ENCODE measurements at places on chromosomes 7 and 10.
A peak's percentile ranks its signal among the peaks of the same experiment; 100 is the strongest.

DNA sequence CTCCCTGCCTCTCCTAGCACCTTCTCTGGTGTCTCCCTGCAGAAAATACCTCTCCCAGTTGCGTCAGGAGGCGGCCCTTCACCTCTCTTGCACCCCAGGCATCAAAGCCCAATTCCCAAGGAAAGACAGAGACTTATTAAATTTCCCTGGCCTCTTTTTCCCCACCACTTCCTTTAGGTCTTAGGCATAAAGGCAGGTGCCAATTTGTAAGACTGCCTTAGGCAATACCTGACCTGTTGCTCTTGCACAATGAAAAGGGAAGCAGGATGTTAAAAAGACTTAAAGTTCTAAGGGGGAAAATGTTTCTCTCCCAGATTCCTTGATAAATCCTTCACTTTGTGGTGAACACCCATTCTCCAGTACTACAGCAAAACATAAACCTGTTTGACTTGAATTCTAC is 186.7 kb downstream of the SLC25A13 start:
- peak; percentile 24 for DNase-seq

DNA sequence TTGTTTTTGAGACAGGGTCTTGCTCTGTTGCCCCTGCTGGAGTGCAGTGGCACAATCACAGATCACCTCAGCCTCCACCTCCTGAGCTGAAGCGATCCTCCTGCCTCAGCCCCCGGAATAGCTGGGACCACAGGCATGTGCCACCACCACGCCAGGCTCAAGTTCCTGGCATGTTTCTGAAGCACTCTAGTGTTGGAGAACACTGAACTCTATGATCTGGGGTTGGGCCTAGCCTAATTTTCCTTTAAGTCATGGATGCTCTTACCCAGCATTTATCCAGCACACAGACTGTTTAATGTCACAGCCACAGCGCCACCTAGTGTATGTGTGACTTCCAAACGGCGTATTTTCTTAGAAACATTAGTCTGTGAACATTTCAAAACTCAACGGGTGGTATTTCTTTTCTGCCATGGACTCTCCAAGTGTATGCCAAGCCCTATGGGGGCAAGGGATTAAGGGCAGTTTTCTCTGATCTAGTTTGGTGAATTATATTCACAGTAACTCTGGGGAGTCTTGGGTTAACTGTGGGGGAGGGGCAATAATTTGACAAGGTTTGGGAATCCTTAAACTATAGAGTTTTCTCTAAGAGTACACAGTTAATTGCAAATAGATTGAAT is 91.8 kb downstream of the CREM start:
- DNase-seq, result peak; percentile 73

DNA sequence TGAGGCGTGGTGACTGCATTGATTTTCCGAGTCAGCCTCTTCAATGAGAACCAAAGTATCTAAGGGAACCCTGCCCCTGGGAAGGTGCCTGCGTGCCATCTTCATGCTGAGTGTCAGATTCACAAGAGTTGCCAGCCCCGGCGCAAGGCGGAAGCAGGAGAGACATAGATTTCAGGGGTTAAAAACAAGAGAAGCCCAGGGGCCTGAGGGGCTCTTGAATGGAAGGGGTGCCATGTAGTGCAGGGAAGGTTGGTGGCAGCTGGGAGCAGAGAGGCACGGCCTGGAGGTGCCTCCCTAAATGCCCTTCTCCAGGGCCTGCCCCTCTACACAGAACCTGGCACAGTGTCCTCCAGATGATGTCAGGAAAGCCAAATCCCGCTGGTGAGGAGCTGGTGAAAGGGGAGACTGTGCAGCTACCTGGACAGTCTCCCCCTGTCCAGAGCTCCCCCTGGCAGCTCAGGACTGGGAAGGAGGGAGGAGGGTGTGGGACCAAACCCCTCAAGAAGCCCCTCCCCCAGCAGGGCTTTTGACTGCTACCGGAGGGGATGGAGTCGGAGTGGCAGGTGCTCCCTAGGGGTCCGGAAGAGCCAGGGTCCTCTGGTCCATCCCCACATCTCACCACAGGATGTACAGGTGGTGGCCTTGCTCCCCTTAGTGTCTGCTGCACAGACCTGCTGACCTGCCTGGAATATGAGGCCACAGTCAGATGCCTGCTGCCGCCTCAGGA is 137.9 kb downstream of the TCERG1L start:
- no peak for DNase-seq

- DNase-seq, result no peak
Measured at GRCh38 chr10:72333112-72334015, 21.4 kb downstream of the DNAJB12 start.

DNA sequence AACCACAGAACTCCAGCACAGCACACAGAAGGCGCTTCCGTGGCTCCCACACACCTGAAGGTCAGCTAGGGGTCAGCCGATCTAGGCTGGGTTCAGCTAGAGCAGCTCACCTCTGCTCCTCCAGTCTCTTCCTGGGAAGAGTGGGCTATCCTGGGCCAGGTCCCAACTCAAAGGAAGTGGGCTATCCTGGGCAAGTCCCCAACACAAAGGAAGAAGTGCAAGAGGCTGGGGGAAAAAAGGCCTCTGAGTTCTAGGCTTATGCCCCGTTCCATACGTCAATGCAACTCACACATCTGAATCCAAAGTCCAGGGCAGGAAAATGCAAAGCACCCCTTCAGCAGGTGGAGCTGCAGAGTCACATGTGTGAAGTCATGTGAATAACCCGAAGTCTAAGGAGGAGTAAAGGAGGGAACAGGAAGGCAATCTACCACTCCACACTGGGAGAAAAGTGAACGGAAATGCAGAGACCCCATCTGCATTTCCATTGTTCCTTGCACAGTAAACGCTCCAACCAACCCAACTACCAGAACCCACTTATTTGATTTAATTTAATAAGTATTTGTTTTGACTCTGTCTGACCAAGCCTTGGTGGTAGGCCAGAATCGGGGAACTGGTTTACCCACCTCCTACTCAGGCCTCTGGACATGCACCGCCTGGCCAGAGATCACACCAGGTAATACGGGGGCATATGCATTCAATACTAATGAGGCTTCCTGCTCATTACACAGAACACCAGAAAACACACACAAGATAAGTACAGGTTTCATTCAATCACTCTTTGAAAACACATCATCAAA is 95.5 kb upstream of the RNF32 start:
- DNase-seq, result no peak

DNA sequence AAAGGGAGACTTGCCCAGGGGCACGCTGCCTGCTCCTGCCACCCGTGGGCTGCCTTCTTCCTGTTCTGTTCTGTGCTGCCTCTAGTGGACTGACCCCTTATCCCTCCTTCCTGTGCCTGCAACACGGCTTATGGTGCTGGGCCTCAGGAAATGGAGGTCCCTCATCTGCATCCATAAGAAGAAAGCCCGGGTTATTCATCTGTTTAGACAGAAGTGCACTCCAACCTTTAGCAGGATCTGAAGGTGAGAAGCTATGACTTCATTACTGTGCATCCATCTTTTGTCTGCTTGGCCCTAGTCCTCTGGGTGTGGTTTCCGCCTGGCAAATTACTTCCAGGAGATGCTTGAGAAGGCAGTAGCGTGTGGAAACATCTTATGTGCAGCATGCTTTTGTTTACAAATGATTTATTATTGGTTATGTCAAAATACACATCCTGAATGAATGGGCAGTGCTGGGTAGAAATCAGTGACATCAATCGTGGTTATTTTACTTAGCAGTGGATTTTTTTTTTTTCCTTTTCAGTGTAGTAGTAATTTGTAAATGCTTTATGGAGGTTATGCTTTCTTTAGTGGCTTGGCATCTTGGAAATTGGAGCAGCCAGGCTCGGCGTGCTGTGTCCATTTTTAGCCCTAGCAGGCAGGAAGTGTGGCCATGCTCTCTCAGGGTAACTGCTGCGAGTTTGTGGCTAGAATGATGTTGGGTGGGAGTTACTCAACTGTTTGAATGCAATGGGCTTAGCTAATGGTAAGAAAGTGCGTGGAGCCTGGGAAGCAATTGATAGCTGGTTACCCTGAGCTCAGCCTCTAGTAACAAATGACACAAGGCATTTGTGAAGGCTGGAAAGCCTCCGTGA is 12.7 kb downstream of the PTPRE start:
- DNase-seq, result peak; percentile 82

- no peak for DNase-seq
Measured at GRCh38 chr10:119705434-119705831, 20.4 kb upstream of the INPP5F start.

DNA sequence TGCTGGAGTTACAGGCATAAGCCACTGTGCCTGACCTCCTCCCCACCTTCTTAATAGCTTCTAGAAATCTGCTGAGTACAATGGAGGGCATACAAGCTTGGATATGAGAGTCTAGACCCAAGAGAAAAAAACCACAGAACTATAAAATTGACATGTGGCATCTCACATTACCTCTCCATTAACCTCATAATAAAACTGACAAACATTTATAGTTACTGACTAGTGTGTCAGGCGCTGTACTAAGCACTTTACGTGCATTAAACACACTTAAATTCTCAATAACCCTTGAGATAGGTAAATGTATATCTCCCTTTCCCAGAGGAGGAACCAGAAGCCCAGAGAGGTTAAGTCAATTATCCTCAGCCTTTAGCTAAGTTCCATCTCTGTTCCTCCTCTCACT is 300.5 kb upstream of the MYO3A start:
- DNase-seq, result no peak

GRCh38 chr10:95906677-95907455 is 909 bp upstream of the CC2D2B start:
- peak; percentile 67 for DNase-seq

- DNase-seq, result no peak
Measured at GRCh38 chr7:66907731-66908130, 13.3 kb upstream of the TMEM248 start.

DNA sequence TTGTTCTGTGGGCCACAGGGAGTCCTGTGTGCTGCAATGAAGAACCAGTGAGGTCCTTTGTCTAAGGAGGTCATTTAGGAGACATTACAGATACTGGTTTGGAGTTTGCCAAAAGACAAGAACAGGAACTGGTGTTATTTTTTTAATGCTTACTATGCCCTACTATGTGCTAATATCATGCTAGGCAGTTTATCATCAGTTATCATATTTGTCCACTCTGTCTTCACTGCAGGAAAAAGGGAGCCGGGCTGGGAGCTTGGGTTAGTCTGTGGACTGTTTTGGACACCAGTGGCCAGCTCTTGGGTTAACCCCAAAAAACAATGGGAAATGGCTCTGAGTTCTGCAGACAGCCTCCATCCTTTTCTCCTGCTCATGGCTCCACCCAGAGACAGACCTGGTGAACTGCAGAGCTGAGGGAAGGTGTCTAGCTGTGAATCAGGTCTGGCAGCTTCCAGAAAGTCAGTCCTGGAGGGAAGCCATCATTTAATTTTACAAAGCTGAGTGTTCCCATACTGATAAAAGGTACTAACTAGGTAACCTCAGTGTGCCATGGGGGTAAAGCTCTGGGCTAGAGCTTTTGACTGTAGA is 101.2 kb upstream of the ZNF746 start:
- DNase-seq, result peak; percentile 41

DNA sequence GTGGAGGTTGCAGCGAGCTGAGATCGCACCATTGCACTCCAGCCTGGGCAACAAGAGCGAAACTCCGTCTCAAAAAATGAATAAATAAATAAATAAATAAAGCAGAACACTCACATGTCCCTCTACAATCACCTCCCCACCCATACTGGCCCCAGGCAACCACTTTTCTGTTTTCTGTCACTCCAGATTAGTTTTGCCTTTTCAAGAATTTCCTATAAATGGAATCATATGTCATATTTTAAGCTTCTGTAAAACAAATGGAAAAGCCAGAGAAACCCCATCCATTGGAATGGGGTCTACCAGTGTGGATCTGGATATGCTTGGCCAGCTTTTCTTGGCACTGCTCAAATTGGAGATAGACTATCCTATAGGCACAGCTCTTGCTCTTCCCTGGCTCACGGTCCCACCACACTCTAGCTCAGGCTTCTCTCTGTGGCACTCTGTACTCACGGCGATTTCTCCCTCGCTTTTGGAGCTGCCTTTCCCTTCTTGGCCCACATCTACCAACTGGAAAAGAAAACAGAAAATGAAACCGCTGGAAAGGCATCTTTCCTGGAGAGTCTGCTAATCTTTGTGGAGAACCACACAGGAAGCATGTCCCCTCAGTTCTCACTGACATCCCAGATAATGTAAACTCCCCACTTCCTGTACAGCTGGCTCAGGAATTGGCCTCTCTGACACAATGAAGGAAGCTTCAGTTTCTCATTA is 210.1 kb downstream of the JCAD start:
- peak; percentile 86 for DNase-seq

DNA sequence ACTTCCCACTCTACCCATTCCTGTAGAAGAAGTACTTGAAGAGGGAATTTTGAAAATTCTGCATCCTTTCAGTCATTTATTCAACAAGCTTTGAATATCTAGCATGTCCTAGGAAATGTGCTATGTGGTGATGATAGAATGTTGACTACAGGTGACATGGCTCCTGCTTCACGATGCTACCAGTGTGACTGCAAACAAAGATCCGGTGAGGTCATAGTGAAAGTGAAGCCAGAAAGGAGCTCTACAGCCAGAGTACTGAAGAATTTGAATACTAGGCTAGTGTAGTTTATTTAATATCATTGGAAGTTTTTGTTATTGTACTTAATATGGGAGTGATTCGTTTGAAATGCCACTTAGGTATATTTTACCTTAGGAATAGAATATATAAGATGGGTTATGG is 348.1 kb downstream of the TFEC start:
- DNase-seq, result no peak

- no peak for DNase-seq
Measured at GRCh38 chr10:119541046-119541445, 1.5 kb downstream of the RGS10 start.

DNA sequence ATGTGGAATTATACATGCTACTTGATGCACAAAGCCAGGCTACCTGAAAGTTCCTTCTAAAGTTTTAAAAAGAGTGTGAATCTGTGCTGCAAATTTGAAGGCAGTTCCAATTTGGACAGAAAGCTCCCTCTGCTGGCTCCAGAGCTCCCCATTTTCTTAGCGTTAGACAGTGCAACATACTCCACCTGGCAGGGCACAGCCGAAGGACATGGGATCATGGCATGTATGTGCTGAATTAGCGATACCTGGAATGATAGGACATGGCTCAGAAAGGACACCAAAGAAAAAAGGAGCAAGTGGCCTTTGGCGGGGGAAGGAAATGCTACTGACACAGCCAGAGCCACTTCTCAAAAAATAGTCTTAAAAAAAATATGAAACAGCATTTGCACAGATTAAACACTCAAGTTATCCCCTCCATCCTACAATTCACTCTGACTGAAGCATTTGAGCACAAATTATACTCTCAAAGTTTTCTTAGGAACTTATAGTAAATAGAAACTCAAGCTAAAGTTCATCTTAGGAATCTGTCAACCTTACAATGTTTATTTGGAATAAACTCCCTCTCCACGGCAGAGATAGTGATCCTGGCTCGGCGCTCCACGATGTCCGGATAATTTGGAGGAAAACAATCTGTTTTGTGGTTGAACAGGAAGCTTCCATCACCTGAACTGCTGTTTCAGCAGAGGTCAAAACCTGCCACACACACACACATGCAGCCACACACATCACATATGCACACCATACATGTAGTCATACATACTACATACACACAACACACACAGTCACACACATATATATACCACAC is 80.0 kb downstream of the C7orf25 start:
- peak; percentile 58 for DNase-seq

DNA sequence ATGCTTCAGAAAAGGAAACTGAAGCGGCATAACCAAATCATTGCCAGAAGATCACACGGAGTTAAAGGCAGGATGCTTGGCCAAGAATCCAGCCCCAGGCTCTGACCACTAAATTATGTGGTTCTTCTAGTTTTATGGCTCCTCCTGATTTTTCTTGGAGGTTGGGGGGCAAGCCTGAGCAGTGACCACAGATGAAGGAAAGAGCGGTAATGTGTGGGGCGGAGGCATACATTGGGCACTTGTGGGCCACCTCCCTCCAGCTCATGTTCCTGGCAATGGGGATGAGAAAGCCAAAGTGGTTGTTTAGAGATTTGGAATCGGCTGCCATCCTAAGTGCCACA is 3.2 kb downstream of the TRPV6 start:
- no peak for DNase-seq

GRCh38 chr7:16619979-16620408 is 25.6 kb downstream of the ANKMY2 start:
- no peak for DNase-seq
